Fibroblast of skin of scalp (primary cell): ENCODE measurements at places on chromosomes 13 and 19.
A peak's percentile ranks its signal among the peaks of the same experiment; 100 is the strongest.

DNA sequence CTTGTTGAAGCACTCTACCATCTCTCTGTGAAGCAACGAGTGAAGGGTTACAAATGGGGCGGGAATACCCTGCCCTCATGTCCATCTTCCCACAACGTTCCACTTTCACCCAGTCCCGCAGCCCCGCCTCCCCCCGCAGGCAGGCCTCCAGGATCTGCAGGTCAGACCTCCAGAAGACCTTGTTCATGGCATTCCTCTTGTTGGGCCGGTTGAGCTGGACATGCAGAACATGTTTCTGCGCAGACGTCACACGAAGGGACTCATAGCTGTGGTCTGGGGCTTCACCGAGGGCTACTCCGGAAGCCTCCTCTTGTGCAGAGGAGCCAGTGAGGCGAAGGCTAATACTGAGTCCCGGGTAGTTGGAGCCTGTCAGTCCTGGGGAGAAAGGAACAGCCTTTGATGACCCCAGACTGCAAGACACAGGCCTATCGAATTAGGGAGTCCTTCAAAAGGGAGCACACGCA lies 420 bp downstream of the ECH1 start:
- DNase-seq: peak; percentile 89

GRCh38 chr13:113659337-113659736 lies 1.3 kb upstream of the ATP4B start:
- DNase-seq: no peak

- DNase-seq: peak; percentile 79
Observed at GRCh38 chr19:55585658-55586339, 5.2 kb upstream of the ZNF579 start.

DNA sequence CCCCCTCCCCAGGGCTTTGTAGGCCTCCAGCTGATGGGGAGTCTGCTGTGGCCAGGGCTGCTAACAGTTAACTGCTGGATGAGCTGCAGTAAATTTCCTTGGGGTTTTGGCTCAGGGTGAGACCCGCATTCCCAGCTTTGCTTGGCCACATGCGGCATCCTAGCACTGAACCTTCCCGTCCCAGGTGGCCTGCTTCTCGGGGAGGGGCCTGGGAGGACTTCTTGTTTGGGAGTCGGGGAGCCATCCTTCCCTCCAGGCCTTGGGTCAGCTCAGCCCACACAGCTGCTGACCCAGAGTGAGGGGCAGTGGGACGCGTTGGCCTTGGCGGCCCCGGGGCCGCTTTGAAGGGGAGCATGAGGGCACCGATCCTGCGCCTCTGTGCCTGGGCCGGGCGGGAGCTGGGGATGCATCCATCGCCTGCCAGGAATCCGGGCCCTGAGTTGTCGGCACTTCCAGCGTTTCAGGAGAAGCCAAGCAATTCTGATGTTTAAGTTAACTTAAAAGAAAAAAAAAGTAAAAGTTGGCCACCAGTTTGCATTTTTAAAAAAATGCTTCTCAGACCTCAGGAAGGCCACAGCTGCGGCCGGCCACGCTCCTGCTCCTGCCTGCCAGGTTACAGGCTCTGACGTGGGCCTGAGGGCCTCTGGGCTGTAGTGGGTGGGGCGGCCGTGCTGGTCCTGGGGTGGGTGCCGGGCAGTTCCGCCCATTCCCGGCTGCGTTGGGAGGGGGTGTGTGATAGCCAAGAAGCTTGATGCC lies 27.7 kb downstream of the CRTC1 start:
- peak; percentile 7 for DNase-seq

- DNase-seq: no peak
Observed at GRCh38 chr13:65868099-65868498, 1362.0 kb downstream of the PCDH9 start.

DNA sequence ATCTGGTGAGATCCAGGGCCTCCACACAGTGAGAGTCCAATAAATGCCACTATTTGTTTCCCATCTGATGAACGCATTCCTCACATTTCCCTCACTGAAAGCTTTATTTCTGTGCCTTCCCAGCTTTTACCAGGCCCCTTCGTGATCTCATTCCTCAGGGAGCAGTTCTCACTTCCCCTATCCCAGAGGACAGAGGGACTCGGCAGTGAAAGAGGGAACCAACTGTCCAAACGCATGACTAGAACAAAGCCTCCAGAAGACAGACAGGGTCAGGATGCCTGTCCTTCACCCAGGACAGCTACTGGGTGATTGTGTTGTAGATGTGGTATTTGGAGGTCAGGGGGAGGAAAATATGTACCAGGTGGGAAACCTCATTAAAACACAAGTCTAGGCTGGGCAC lies 2.0 kb upstream of the ZBTB45 start:
- DNase-seq: no peak

- DNase-seq: no peak
Observed at GRCh38 chr19:5958074-5958850, 19.7 kb downstream of the RANBP3 start.

DNA sequence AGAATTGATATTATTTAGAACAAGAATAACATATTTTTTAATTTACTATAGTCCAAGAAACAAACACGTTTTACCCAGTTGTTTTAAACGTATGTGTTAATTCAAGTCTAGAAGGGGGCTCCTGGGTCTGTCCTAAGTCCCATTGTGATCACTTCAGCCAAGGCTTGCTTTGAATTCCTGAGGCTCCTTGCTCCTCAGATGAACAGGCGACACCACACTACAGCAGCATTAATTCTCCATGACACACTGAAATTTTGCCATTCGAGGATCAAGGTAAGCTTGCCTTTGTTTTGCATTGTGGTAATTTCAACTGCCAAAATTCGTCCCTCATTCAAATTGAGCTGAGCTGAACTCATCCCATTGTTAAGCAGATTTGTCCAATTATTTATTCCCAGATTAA lies 1442.6 kb downstream of the SLITRK5 start:
- DNase-seq: no peak

DNA sequence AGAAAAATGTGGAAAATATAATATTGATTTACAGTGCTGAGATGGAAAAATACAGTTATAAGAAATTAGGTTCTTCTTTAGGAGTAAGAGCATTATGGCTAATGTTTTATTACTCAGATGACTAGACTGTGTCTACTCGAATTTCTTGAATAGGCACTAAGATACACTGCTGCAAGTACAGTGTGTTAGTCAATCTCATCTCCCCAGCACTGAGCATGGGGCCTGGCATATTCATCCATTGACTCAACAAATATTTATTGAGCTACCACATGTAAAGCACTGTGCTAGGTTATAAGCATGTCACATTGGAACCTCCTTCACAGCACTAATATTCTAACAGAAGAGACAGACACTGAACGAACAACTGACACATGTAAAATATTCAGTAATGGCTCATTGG lies 242.5 kb upstream of the GPC6 start:
- DNase-seq: no peak

DNA sequence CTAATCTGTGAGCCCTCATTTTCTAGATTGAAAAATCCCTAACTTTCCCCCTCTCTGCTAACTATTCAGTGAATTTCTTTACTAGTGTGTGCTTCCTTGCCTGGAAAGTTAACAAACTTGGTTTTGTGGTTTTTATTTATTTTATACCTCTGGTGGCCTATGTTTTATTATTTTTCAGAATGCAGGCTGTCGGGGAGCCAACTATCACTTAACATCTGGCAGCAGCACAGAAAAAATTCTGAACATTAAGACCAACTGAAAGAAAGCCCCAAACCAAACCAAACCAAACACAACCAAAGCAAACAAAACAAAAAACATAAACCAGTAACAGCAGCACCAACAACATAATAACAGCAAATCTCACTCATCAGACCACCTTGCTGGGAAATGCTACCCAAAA lies 109.0 kb upstream of the KL start:
- no peak for DNase-seq

DNA sequence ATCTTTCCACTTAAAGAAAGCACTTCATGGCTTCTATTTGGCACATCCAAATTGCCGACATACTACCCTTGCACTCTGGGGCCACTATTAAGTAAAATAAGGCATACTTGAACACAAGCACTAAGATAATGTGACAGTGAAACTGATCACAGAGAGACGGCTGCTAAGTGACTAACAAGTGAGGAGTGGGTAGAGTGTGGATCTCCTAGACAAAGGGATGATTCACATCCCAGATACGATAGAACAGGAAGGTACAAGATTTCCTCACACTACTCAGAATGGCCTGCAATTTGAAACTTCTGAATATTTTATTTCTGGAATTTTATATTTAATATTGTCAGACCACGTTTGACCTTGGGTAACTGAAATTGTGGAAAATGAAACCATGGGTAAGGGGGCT lies 1721.8 kb upstream of the SPRY2 start:
- DNase-seq: no peak

DNA sequence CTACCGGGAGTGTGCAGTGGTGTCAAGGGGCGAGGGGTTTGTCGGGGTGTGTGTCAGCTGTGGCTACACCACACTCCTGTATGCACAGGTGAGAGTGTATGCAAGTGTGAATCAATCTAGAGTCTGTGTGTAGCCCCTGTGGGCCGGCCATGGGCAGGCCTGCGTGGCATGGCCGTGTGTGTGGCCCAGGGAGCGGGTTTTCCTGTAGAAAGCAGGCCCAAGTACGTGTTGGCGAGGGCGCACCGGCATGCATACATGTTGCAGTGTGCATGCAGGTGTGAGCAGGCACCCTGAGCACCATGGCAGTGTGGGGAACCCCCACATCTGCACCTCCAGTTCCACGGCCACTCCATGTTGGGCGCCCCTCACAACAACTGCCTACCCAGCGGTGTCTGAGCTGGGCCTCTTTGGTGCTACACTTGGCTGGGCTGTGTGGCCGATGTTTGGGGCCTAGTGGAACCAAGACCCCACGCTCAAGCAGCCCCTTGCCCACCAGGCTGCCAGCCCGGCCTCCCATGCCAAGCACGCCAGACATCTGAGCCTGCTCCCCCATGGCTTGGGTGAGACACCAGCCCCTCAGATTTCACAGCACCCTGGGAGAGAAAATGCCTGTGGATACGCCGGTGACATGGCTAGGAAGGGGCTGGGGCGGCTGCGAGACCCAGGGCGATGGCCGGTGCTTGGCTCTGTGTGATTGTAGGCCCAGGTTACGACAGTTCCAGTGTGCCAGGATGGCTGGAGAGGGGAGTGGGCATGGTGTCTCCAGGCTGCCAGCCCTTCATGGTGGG lies 2.1 kb downstream of the NFIX start:
- DNase-seq: no peak

DNA sequence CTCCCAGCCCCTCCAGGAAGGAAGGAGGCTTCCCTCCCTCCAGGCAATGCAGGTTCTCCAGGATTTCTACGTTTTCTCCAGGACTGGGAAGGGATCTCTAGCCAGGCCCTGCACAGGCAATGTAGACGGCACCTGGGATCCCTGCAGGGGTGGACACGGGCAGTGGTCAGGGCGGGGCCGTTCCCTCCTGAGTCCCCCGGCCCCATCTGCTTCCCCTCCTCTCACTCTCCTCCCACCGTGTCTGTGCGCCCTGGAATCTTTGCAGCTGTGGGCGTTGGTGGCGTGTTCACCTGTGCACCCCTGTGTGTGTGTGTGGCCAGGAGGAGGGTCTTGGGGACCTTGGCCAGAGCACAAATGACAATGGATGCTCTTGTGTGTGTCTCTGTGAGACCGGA lies 10.0 kb downstream of the NRTN start:
- DNase-seq: no peak

GRCh38 chr13:96089749-96090239 lies at the start of gene HS6ST3:
HS6ST3 (plus strand) TSS chr13:96090107.
- peak; percentile 3 for DNase-seq

- peak; percentile 51 for DNase-seq
Observed at GRCh38 chr19:5138606-5139582, 170.0 kb downstream of the KDM4B start.

- no peak for DNase-seq
Observed at GRCh38 chr19:47032171-47032811, 12.7 kb downstream of the NPAS1 start.

- no peak for DNase-seq
Observed at GRCh38 chr19:47107202-47107952, 6.2 kb downstream of the ZC3H4 start.

DNA sequence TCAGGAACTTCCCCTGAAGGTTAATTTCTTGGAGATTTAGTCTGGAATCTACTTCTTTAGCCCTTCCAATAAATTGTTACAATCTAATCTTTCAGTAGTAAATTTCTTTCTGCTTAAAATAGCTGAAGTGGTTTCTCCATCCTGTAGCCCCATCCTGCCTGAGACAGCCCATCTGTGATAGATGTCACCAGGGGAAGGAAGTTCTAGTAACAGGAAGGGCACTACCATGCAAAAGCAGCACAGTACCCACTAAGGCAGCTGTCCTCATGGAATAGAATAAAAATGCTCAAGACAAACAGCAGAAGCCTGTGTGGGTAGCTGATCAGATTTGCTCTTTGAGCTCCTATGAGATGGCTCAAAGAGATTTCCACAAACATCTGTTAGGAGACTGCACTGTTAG lies 1036.5 kb downstream of the SLITRK5 start:
- DNase-seq: no peak

- no peak for DNase-seq
Observed at GRCh38 chr19:2050349-2050990, 574 bp downstream of the MKNK2 start.

DNA sequence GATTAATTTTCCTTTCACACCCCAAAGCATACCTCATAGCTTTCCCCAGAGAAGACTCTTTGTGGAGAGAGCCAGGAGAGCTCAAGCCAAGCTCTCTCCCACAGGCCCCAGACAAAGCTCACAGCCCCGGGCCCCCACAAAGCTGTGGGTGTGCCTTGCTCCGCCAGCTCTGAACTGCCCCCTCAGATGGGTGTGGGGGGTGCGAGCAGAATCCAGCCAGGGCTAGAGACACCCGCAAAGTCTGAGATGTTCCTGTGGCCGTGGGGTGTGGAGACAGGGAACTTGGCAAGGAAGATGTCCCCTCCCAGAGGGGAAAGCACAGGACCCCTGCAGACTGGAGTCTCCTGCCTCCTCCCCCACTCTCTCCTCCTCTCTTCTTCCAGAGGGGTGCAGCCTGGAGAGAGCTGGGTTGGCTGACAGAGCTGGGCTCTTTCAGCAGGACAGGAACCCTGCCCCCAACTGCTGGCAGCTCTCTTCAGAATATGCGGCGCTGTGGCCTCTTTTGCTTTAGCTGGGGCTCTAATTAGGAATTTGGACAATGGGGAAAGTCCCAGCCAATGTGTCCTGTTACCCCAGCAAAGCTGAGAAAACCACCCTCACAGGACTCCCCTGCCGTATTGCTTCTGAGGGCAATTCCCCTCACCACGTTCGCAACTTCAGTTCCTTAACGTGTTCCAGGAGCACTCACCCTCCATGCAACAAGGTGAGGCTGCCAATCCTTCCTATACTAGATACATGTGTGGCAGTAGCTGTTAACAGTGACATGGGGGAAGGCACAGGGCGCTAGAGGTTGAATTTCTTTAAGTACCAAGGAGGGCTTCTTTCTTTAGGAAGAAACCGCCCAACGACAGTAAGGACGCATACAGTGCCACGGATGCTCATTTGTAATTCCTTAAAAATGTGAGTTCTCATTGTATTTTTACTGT lies 170.0 kb downstream of the COL4A1 start:
- no peak for DNase-seq

DNA sequence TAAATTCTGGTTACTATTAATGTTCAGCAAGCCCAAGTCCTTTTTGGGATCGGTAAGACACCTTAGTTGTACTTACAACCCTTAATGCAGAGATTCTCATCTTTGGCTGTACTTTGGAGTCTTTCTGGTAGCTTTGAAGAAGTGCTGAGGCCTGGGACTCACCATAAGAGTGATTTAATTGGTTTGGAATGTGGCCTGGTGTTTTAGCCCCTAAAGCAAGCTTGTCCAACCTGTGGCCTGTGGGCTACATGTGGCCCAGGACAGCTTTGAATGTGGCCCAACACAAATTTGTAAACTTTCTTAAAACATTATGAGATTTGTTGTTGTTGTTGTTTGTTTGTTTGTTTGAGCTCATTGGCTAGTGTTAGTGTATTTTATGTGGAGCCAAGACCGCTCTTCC lies 215.3 kb downstream of the ZIC5 start:
- DNase-seq: no peak
